Renal pelvis (tissue), 12 donors: ENCODE measurements at places on chromosomes 1 and 21. TPM values are rescaled to one million over a fixed set of nuclear protein-coding genes. Genes with fewer than 3 reads are reported as not detected.

TCEA3 gene
- 52.5 TPM for polyA plus RNA-seq

CNIH3 gene
- polyA plus RNA-seq: 9.5 TPM

RNF223 gene
- polyA plus RNA-seq: 0.62 TPM

DNAJC28 gene
- polyA plus RNA-seq: 4.6 TPM

RAB25 gene
- polyA plus RNA-seq: 55.3 TPM

CD2 gene
- 0.36 TPM for polyA plus RNA-seq

NSUN4 gene
- 33.1 TPM for polyA plus RNA-seq

TEDDM1 gene
- polyA plus RNA-seq: 0.22 TPM

DYNLT5 gene
- polyA plus RNA-seq: 2.2 TPM

INSRR gene
- 2.0 TPM for polyA plus RNA-seq

ANKRD65 gene
- 12.0 TPM for polyA plus RNA-seq

THEM5 gene
- polyA plus RNA-seq: 1.2 TPM

ALPL gene
- polyA plus RNA-seq: 49.3 TPM
